Ureter (tissue), 1 donor: ENCODE measurements at places on chromosomes 3 and 15. TPM values are rescaled to one million over a fixed set of nuclear protein-coding genes. Genes with fewer than 3 reads are reported as not detected.
A peak's percentile ranks its signal among the peaks of the same experiment; 100 is the strongest.

Gene SERF2
- total RNA-seq: 651 TPM

Gene CD200R1L
- total RNA-seq: not detected

Gene KPNA1
- 75.7 TPM for total RNA-seq

Gene KIF7
- 11.2 TPM for total RNA-seq

Gene ZCWPW2
- total RNA-seq: 1.7 TPM

Gene PTX3
- 2.1 TPM for total RNA-seq

Gene GP5
- total RNA-seq: 0.21 TPM

DNA sequence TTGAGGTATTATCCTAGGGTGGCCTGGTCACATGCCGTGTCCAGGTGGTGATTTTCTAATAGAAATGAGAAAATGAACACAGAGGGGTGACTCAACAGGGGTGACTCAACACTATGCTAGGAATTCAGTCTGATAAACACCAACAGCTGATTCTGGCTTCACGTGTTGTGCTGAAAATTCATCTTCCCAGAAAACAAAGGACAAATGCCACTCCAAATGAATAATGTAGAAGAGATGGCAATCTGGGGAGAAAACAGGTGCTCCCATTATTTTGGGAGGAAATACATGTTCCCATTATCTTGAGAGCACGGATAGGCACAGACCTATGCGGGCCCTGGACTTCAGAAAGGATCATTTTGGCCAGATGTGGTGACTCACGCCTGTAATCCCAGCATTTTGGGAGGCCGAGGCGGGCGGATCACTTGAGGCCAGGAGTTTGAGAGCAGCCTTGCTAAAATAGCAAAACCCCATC lies 101.2 kb upstream of the MEX3B start:
- DNase-seq: no peak

- no peak for DNase-seq
Measured at GRCh38 chr15:80693682-80694610, 1.2 kb upstream of the ABHD17C start.

DNA sequence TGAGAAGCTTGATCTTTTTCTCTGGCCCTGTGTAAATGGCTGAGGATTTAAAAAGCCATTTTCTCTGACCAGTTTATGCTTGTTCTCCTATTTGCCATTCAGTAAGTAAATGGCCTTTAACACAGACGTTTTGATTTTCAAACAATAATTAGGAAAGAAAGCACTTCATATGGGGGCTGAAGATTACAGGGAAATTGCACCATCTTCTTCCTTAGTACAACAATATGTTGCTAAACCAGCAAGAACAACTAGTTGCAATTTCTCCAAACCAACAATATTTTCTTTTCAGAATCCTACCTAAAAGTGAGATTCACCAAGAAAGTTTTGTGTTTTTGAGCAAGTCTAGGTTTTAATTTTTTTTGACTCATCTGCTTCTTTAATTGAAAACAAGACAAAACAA lies 80.5 kb upstream of the CCNL1 start:
- no peak for DNase-seq

DNA sequence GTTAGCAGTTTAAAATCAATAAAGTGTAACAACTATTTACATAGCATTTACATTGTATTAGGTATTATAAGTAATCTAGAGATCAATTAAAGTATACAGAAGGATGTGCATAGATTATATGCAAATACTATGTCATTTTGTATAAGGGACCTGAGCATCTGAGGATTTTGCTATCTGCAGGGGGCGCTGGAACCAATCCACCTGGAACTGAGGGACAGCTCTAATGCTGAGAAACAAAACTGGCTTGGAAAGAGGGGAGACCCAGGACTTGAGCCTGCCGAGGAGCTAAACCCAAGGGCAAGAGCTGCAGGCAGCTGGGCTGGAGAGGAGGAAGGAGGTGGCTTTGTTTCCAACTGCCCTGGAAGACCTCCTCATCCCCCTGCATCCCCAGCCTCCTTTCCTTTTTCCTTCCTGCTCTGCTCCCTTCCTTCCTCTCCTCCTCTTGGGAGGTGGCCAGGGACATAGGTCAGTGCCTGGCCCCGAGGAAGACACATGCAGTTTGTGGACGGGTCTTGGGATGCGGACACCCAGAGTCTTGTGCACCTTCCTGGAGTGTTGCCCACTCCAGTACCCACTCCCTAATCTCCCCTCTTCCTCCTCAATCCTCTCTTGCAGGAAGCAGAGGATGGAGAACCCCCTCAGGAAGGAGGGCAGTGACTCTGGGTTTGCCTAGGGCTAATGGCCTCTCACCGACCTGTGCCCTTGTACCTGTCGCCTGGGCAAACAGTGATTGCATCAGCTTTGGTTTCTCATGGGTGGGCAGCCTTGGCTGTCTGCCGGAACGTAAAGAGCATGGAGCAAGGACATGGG lies 825 bp upstream of the RTP3 start:
- DNase-seq: no peak

GRCh38 chr15:67641453-67641852 lies 99.0 kb downstream of the MAP2K5 start:
- DNase-seq: no peak

DNA sequence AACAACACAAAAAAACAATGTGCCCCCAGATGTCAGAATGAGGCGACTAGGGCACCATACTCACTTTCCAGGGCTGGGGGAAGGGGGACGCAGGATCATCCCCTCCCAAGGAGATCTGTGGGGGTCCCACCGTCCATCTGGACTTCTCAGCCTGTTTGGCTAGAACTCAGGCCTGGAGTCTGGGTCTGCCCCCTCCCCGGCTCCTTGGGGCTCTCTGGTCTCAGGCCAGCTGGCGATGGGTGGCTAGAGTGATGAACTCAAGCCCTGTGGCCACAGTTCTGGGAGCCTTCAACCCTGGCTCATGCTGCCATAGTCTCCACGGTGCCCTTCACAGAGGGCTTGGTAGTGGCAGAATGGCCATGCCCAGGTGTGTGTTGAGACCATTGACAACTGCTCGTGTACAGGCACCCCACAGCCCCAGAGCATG lies 13.6 kb downstream of the ZBTB47 start:
- no peak for DNase-seq

DNA sequence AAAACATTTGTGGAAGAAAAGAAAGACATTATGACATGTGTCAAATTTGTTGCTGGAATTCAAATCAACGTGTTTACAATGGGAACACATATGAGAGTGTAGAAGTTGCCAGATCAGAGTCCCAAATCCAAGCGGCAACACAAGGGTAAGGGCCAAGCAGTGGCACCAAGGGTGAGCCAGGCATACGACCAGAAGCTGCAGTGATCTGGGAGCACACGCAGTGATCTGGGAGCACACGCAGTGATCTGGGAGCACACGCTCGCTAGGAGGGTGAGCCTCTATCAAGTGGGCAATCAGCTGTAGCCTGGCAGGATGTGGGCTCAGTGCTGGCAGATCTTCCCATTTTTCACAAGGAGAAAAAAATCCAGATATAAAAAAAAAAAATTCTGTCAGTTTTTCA lies 148.2 kb downstream of the TLE3 start:
- DNase-seq: peak; percentile 4

- no peak for DNase-seq
Measured at GRCh38 chr3:55458181-55458790, 28.8 kb downstream of the WNT5A start.

GRCh38 chr3:187210545-187211327 lies 13.4 kb downstream of the RTP1 start:
- no peak for DNase-seq

DNA sequence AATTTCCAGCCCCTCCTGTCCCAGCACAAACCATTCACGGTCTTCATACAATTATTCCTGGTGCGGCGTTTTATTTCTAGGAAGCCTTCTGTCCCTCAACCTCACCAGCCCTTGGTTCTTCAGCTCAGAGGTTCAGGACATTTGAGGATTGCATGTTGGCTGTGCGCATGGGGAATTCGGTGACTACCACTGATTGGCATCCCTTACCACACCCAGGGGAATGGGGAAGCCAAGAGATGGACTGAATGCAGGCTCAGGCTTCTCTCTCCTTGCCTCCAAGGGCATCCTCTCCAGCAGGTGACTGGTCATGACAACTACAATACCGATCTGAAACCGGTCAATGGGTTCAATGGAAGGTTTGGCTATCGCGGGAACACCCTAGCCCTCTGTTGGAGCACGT lies 153.8 kb downstream of the MTHFS start:
- DNase-seq: no peak

DNA sequence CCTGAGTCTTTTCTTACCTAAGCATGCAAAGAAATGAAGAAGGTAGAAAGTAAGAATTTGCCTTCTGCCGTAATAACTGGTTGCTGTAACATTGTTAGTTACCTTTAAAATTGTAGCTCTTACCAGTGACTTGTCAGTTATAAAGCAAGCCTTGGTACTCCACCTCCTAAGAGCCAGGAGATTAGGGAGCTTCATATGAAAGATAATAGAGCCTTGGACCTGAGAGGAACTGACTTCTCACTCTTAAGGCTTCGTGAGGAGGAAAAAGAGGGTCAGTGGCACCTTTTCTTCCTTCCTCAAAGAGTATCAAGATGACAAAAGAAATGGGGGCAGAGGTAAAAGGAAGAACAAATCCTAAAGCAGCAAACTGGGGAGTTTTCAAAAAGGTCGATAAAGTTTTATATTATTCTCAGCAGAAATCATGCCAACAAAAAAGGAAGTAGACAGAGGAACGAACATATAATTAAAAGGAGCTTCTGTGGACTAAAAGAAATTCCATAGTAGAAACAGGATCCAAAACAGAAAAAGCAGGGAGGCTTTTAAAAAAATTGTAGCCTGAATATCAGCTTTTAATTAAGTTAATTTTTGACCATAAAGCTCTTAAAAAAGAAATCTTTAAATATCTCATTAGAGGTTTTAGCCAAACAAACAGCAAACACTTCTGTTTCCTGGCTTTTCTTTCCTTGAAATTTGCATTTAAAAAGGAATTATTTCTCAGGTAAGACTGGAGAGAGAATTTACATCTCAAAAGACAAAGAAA lies 847.1 kb upstream of the ALCAM start:
- DNase-seq: no peak

DNA sequence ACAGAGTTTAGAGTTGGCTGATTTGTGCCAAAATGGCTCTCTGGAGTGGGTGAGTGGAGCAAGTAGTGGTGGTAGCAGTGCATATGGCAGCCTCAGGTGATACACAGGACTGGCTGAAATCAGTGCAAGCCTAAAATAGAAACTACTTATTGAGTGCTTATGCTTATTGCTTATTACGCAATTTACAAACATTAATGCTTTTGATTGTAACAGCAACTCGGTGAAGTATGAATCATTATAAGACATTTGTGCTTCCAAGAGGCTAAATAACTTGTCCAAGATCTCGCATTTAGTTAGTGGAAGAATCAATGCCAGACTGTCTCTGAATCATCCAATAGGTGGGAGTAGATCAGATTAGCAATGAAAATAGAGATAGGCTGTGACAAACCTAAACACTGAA lies 353.8 kb downstream of the NAALADL2 start:
- DNase-seq: no peak

DNA sequence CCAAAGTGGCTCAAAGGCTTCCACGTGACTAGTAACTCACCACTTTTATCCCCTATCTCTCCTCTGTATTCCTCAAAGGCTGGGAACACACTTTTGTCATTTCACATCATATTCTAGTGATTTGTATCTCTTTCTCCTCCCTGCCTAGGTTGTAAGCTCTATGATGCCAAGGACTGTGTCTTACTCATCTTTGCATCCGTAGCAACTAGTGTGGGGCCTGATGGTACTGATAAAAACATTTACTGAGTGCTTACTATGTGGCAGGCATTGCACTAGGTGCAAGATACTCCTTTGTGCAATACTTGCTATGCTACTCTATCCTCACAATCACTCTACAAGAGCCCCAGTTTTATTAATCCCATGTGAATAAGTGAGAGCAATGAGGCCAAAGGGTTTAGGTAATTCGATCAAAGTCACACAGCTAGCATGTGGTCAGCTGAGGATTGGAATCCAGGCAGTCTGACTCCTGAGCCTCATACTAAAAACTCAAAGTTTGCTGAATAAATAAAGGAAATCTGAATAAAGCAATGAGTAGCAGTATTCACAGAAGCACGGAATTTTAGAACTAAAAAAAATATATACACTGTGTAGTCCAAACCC lies 342.6 kb upstream of the ICE2 start:
- DNase-seq: no peak

- DNase-seq: no peak
Measured at GRCh38 chr3:63998852-63999754, 24.2 kb downstream of the PSMD6 start.

DNA sequence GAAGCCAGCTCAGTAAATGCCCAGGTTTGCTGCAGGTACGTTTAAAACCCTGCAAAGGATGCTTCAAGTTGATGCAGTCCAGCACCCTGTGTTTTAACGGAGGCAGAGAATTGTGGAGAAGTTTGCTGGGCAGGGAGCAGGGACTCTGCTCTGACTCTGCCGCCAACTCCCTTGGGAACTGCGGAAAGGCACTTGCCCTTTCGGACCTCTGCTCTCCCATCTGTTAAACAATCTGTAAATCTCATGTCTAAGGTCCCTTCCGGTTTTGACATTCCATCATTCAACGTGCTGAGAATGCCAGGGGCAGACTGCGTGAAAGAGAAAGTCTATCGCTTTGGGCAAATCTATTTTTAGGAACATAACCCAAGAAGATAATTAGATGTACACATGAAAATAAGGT lies 184.5 kb downstream of the OPA1 start:
- no peak for DNase-seq

GRCh38 chr3:53519065-53519709 lies 24.8 kb downstream of the CACNA1D start:
- no peak for DNase-seq

- DNase-seq: no peak
Measured at GRCh38 chr3:128489674-128489926, 3.4 kb downstream of the GATA2 start.

GRCh38 chr3:187072102-187072501 lies 67.2 kb downstream of the RPL39L start:
- no peak for DNase-seq

GRCh38 chr3:99614768-99615167 lies 23.6 kb upstream of the COL8A1 start:
- DNase-seq: no peak

DNA sequence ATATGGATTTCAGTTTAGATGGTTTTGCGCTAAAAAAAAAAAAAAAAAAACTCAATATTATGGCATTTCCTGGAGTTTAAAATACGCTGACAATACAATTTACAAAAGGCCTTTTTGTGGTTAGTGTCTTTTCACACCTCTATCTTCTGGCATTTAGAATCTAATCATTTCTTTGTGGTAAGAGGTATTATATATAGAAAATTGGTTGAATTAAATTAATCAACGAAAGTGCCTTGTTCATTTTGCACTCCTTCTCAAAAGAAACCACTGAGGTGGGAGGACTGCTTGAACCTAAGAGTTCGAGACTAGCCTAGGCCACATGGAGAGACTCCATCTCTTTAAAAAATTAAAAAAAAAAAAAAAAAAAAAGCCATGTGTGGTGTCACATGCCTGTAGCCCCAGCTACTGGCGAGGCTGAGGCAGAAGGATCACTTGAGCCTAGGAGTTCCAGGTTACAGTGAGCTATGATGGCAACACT lies 90.0 kb upstream of the ICE2 start:
- DNase-seq: no peak

DNA sequence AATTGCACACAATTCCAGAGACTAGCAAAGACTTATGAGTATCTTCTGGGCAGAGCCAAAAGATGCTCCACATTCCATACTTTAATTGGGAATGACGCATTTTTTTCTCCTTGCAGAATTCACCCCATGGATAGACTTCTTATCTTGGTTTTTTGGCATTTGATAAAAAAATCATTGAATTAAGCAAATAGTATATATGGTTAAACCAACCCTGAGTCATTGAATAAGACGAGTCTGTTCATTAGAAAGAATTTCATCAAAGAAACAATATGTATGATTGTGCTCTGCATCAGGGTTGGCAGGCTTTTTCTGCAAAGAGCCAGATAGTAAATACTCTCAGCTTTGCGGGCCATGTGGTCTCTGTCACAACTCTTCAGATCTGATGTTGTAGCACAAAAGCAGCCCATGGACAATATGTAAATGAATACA lies 9.2 kb upstream of the PDZRN3 start:
- DNase-seq: no peak
